ENCODE measurements at places on chromosomes 4 and X.
A peak's percentile ranks its signal among the peaks of the same experiment; 100 is the strongest.

GRCh38 chr4:69078852-69079251 is 17.4 kb upstream of the UGT2B7 start:
- no peak for DNase-seq

DNA sequence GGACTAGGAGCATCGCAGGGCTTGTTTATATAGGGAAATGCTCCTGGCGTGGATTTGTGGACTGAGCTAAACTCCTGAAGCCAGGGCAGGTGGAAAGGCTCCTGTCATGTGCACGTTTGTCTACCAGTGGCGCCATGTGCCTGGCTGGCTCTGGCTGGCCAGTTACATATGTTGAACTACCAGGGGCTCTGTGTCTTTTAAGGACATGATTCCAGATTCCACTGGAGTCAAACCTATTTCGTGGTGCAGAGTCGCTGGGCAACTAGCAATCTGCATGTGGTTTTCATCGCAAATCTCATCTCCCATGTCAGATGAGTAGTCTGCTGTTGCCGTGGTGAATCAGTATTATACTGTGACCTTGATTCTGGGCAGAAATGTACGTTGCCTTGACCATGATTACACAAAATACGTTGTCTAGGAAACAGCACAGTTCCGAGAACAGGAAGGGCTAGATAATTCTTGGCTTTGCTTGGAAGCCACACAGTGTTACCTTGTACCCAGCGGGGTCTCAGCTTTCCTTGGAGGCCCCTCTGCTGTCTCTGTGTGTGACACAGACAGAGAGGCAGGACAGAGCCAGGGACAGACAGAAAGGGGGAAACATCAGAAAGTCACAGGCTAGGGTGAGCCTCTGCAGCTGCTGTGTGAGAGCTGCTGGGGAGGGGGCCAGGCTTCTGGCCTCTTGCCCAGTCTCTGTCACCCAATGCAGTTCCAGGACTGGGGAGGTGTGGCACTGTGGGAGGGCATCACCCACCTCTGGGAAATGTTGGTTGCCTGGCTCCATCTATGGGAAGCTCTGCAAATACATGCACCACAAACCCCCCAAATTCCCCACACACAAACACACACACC is 19.2 kb downstream of the PNMA6E start:
- peak; percentile 72 for DNase-seq

DNA sequence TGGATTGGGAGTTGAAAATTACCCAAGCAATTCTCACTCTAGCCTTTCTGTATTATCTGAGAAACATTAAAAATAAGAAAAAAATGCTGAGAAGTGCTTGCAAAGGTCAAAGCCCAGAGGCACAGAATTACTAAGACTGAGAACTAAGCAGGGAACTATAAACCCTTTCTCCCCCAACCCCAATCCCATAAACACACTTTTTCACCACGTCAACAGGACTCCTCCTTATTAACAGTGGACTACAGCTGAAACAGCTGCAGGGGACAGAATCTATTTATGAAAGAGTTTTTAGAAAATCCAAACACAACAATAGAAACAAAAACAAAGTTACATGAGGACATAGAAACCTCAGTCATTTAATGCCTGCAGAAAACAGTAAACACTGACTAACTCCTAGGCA is 984.1 kb downstream of the TRAM1L1 start:
- DNase-seq, result no peak

- DNase-seq, result peak; percentile 75
These were observed 175.9 kb upstream of the RPS6KA3 start for GRCh38 chrX:20442597-20442996.

GRCh38 chrX:153526801-153527200 is 9.4 kb downstream of the ATP2B3 start:
- no peak for DNase-seq

GRCh38 chr4:13495753-13496152 is 11.6 kb upstream of the RAB28 start:
- no peak for DNase-seq

DNA sequence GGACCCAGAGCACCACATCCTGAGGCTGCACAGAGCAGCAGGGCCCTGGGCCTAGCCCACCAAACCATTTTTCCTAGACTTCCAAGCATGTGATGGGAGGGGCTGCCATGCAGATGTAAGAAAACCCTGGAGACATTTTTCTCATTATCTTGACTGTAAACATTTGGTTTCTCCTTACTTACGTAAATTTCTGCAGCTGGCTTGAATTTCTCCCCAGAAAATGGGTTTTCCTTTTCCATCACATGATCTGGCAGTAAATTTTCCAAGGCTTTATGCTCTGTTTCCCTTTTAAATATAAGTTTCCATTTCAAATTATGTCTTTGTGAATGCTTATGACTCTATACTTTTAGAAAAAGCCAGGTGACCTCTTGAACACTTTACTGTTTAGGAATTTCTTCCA is 945.9 kb upstream of the NDST4 start:
- no peak for DNase-seq

GRCh38 chr4:104593019-104593418 is 98.3 kb upstream of the CXXC4 start:
- no peak for DNase-seq

DNA sequence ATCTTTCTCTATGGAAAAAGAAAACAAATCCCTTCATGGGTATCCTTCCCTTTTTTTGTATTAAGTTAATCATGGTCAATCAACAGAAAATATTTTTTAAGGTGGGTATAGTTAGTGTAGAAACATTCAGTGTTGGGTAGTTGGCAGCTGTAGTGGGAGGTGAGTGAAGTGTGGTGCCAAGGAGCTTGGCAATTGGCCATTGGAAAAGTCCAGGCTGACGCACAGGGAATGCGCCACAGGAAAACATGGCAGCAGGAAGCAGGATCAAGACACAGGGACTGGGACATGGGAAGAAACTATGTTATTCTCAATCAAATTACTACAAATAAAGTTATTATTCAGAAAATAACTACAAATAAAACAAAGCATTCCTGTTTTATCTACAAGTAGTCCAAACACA is 20.0 kb downstream of the PALLD start:
- no peak for DNase-seq

All from erythroblast (primary cell).